ENCODE measurements at places on chromosomes 4 and X. TPM values are rescaled to one million over a fixed set of nuclear protein-coding genes. Genes with fewer than 3 reads are reported as not detected.

The SYN1 gene
- polyA plus RNA-seq: 12.6 TPM

The ADH1A gene
- 0.15 TPM for polyA plus RNA-seq

DNA sequence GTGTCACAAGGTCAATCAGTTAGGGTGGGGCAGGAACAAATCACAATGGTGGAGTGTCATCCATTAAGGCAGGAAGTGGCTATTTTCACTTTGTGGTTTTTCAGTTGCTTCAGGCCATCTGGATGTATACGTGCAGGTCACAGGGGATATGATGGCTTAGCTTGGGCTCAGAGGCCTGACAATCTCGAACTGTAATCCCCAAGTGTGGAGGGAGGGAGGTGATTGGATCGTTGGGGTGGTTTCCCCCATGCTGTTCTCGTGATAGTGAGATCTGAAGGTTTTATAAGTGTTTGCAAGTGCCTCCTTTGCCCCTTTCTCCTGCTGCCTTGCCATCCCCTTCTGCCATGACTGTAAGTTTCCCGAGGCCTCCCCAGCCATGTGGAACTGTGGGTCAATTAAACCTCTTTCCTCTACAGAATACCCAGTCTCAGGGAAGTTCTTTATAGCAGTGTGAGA, 36.7 kb upstream of the STS start:
- H3K4me1 ChIP-seq: peaks cover 5% of the 10 kb centered on the region
- no peak for DNase-seq
- H3K27me3 ChIP-seq: no peaks in the 10 kb centered on the region
- no peaks in the 10 kb centered on the region for H3K36me3 ChIP-seq

GRCh38 chr4:48093991-48094416, 40.0 kb downstream of the TXK start:
- H3K4me3 ChIP-seq: no peak overlapping the region
- H3K27ac ChIP-seq: no peak overlapping the region
- H3K36me3 ChIP-seq: no peaks in the 10 kb centered on the region
- H3K27me3 ChIP-seq: no peaks in the 10 kb centered on the region
- H3K4me1 ChIP-seq: no peaks in the 10 kb centered on the region

- H3K27ac ChIP-seq: no peak overlapping the region
- no peak for DNase-seq
- no peaks in the 10 kb centered on the region for H3K4me1 ChIP-seq
- no peak overlapping the region for H3K4me3 ChIP-seq
Measured at GRCh38 chr4:131207589-131207988, 1941.5 kb upstream of the PCDH10 start.

DNA sequence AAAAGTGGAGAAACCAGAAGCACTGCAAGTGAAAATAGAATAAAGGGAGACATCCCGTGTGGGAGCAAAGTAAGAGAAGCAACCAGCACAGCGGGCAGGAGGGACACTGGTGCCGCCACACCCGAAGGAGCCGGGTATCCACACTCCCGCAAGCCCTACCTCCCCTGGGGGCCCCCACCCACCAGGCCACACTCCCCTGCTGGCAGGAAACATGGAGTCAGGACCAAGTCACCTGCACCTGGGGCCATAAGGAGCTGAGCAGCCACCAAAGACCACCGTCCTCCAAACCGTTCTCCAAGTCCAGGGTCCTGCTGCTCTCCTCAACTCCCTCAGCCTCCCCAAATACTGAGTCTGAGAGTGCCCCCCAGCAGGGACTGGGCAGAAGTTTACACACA, 30.5 kb downstream of the FGFRL1 start:
- H3K27ac ChIP-seq: no peak overlapping the region
- peak; percentile 43 for DNase-seq
- peaks cover 32% of the 10 kb centered on the region for H3K4me1 ChIP-seq
- no peak overlapping the region for H3K4me3 ChIP-seq

- no peak overlapping the region for H3K27ac ChIP-seq
- DNase-seq: no peak
- H3K36me3 ChIP-seq: no peaks in the 10 kb centered on the region
- no peak overlapping the region for H3K4me3 ChIP-seq
- H3K4me1 ChIP-seq: no peaks in the 10 kb centered on the region
Measured at GRCh38 chr4:137238456-137239162, 293.7 kb downstream of the PCDH18 start.

DNA sequence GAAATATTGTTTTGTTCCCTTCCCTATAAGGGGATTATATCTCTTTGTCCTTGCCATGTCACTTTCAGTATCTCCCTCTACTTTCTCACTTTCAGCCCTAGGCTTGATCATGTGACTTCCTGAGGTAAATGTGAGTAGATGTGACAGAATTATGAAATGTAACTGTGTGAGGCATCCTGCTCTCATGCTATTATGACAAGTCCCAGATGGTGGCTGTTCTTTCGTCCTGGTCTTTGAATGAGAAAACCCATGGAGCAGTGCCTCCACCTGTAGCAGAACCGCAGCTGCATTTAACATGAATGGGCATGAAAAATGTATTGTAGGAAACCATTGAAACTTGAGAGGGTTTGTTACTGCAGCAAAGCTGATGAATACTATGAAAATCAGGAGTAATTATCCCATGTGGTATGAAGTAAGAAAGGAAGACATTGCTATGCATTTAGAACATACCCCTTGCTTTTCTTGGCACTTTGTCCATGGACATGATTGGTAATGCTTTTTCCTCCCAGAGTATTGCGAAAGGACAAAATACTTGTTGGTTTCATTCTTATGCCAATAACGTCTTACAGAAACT, 202.2 kb upstream of the GPRIN3 start:
- H3K4me3 ChIP-seq: no peak overlapping the region
- H3K27me3 ChIP-seq: no peaks in the 10 kb centered on the region
- no peak overlapping the region for H3K27ac ChIP-seq
- no peaks in the 10 kb centered on the region for H3K4me1 ChIP-seq

GRCh38 chrX:155612312-155613224, at the start of gene TMLHE:
TMLHE (minus strand) TSS chrX:155612952; CDS start chrX:155545276, 67,676 bp downstream.
- H3K4me1 ChIP-seq: no peaks in the 10 kb centered on the region
- DNase-seq: peak; percentile 76
- no peaks in the 10 kb centered on the region for H3K27me3 ChIP-seq

DNA sequence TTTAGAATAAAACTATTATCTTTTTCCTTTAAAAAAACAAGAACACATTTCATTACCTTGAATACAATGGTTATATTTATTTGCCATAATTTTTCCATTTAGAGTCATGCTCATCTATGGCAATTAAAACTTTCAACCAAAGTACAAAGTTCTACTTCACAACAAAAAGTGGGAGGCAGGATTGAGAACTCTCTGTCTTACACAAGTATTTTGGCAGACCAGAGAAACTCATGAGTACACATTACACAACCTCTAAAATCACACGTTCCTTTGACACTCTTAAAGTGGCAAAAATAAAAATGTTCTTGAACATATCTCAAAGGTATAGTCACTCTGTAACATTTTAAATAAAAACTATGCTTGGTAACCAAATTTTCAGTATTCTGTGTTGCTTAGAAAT, 213.4 kb downstream of the IL15 start:
- H3K36me3 ChIP-seq: no peaks in the 10 kb centered on the region
- H3K4me3 ChIP-seq: no peak overlapping the region
- no peak for DNase-seq

DNA sequence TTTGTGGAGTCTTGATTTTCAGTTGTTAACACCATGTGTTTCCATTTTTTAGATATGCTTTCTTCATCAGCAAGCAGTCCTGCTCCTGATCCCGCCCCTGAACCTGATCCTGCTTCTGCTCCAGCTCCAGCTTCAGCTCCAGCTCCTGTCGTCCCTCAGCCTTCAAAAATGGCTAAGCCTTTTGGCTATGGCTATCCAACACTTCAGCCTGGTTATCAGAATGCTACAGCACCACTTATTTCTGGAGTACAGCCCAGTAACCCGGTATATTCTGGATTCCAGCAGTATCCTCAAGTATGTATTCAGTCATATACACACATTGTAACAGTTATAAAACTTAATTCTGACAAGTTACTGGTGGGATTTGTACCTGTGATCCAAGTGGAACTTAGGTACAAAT, 60.9 kb downstream of the SEC24B start:
- H3K27me3 ChIP-seq: no peaks in the 10 kb centered on the region
- no peak overlapping the region for H3K27ac ChIP-seq
- no peak for DNase-seq
- H3K36me3 ChIP-seq: no peaks in the 10 kb centered on the region
- no peak overlapping the region for H3K4me3 ChIP-seq

Measured in ovary (tissue), 10 donors.